Stimulated activated CD4-positive, alpha-beta T cell treated with anti-CD3 and anti-CD28 coated beads, Interleukin-12 subunit alpha, Interleukin-12 subunit beta, amount 100 ng/mL, for 4 hours (primary cell): ENCODE measurements at places on chromosomes 2 and 18.

DNA sequence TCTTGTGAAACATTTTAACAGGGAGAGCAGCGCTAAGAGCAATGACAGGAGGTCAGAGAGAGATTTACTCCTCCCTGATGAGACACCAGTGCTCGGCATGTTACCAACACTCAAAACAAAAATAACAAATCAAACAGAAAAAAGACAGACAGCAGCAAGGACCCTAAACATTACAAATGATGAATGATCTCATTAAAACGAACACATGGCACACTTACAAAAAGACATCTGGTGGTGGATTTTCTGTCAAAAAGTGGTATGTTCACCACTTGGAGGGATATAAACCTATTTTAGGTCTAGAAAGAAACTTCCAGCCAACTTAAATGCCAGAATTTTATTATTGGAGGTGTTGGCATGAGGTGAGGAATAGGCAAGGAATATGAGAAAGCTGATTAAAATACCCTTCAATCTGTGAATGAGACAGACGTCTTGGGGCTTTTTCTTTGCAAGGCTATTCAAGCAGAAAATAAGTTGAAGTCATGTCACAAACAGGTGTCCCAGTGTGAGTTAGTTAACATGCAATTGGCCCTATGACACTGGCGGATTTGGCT, 112.8 kb downstream of the PRELID3A start:
- no peak for DNase-seq

DNA sequence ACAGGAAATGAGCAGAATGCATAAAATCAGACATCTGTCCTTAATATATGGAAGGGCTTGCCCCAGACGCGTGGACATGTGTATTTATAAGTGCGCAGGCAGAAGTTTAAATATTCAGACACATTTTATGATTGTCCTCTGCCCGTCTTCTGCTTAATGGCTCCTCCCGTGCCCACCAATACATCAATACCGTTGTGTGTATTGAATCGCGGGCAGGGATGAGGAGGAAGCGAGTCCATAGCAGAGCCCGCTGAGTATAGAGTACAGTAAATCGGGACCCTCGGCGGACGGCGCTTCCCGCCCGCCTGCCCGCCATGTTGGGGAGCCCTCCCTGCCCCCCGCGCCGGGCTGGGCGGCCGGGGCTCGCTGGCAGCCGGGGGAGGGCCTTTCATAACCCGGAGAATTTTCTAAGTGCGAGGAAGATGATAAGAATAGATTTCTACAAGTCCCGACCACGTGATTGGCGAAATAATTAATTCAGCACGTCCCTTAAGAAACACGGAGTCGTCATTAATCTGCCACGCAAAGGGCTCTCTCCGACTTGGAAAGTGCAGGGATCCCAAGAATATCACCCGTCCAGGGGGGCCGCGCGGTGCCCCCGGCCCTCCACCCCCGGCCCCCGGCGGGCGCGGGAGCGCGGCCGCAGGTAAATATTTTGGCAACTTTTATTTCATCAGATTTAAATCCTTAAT, at the start of gene HOXD3:
HOXD3 (plus strand) TSS at position 501 of the 692 bp plus-strand sequence. CDS start 11,808 bp downstream, outside the sequence.
- DNase-seq: no peak

GRCh38 chr2:133952420-133952819, 301.5 kb upstream of the MGAT5 start:
- DNase-seq: no peak

GRCh38 chr18:9866627-9867026, 19.1 kb upstream of the TXNDC2 start:
- DNase-seq: no peak

GRCh38 chr2:232540441-232541041, 1.0 kb downstream of the CHRNG start:
- no peak for DNase-seq

DNA sequence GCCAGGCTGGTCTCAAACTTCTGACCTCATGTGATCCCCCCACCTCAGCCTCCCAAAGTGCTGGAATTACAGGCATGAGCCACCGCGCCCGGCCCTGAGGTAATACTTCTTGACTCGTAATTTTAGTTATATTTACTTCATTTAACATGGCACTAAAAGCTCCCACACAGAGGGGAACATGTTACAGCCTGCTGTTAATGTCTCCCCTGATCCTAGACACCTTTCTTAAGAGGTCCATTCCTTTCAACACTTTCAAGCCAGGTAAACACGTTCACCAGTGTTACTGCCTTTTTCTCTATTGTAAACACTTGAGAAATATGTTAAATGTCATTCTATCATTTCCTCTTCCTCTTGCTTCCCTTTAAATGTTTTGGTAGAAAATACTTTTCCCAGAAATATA, 161.4 kb downstream of the METTL4 start:
- no peak for DNase-seq
